A673 (cell line): ENCODE measurements at places on chromosomes 16 and 17. TPM values are rescaled to one million over a fixed set of nuclear protein-coding genes. Genes with fewer than 3 reads are reported as not detected.

ZSCAN10 gene
- not detected in 2 replicates for total RNA-seq

TIMP2 gene
- total RNA-seq = 60.5 and 75.3 TPM in 2 replicates

CFAP119 gene
- 11.7 and 14.1 TPM in 2 replicates for total RNA-seq

DNA sequence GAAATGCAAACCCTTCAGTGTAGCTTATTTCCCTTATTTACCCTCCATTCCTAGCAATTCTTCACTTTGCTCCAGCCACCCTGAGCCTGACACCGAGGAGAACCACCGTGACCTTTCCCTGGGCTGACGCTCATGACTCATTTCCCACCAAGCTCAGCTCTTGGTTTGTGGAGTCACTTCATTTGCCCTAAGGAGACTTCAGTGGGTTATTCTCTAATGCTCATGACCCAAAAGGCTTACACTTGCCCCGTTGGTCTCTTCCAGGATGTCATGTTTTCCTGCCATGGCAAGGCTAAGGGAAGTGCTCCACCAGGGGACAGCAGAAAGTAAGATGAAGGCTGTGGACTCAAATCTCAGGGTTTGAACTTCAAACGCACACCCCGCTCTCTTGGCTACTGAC, 161.0 kb downstream of the CBLN1 start:
- no peaks in the 10 kb centered on the region for H3K4me1 ChIP-seq
- H3K36me3 ChIP-seq = no peaks in the 10 kb centered on the region

DNA sequence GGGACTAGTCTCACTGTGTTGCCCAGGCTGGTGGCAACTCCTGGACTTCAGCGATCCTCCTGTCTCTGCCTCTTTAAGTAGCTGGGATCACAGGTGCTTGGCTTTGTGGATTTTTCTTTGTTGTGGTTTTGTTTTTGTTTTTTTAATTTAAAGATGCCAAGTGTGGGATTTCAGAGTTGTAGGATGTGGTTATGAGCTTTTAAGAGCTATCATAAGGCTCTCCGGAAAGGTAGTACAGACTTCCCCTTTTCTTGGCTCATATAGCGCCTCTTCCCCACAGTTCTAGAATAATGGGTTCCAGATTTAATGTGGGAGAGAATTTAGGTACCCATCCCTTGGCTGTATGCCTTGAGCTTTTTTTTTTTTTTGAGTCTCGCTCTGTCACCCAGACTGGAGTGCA, 17.1 kb downstream of the AKAP1 start:
- no peak overlapping the region for H3K27ac ChIP-seq
- peaks cover 5% of the 10 kb centered on the region for H3K4me1 ChIP-seq
- H3K4me3 ChIP-seq = no peak overlapping the region
- DNase-seq = no peak

GRCh38 chr17:33811984-33812577, 443.0 kb upstream of the CCL2 start:
- no peak overlapping the region for H3K4me3 ChIP-seq
- no peak for DNase-seq
- no peaks in the 10 kb centered on the region for H3K27me3 ChIP-seq
- no peak overlapping the region for H3K27ac ChIP-seq

- no peaks in the 10 kb centered on the region for H3K36me3 ChIP-seq
- no peak overlapping the region for H3K27ac ChIP-seq
- no peaks in the 10 kb centered on the region for H3K4me1 ChIP-seq
- H3K4me3 ChIP-seq = no peak overlapping the region
These were observed 100.7 kb downstream of the ABCA8 start for GRCh38 chr17:68854452-68854851.

DNA sequence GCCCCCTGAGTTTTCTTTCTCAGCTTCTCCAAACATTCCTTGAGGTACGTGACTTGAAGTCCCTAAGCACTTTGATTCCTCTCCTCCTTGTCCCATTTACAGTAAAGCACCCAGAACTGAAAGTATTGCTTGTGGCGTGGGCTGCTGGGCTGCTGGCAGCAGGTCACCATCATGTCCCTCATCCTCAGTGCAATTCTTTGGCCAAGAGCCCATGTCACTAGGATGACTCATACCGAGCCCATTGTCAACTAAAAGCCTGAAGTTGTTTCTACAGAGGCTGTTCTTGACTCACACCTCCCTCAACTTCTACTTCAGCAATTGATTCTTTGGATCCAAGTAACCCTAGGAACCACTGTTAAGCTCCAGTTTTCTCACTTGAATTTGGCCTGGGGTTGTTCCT, 54.3 kb downstream of the KPNA2 start:
- H3K27ac ChIP-seq = no peak overlapping the region
- peak; percentile 76 for DNase-seq
- H3K4me1 ChIP-seq = no peaks in the 10 kb centered on the region
- H3K36me3 ChIP-seq = no peaks in the 10 kb centered on the region
- no peaks in the 10 kb centered on the region for H3K27me3 ChIP-seq

DNA sequence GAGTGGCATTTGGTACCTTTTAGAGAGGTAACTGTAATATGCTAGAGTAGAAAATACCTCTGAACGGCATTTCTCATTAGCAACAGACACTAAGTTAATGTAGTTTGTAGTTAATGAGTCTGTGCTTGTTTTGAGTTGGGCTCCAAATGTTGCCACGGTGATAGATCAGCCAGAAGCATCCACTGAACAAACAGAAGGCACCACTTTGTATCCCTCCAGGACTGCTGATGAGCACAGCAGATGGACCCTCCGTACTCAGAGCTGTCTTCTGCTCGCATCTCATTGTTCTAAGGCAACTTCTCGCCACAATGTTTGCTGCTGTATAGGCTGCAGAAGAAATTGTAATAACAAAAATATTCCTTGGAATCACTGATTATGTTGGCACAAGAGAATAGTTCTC, 56.1 kb downstream of the TNRC6C start:
- no peaks in the 10 kb centered on the region for H3K36me3 ChIP-seq
- no peak overlapping the region for H3K27ac ChIP-seq
- H3K4me1 ChIP-seq = no peaks in the 10 kb centered on the region
- H3K27me3 ChIP-seq = no peaks in the 10 kb centered on the region
- DNase-seq = no peak

DNA sequence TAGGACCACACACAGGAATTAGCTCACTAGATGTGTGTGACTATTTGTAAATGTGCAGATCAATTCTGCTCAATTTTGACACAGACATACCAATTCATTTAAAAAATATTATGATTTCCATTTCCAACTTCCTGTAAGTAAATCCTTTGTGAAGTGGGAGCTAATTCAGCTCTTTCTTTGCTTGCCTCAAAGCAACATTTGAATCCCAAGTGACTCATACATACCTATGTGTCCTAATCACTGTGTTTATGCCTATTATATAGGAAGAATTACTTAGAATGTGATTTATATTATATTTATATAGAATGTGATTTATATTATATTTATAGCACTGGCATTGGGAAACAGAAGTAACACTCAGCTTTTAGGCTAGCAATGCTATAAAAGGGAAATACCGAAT, 195.9 kb upstream of the C17orf78 start:
- H3K4me3 ChIP-seq = no peak overlapping the region
- H3K4me1 ChIP-seq = no peaks in the 10 kb centered on the region
- no peaks in the 10 kb centered on the region for H3K27me3 ChIP-seq
- no peaks in the 10 kb centered on the region for H3K36me3 ChIP-seq
- no peak for DNase-seq

DNA sequence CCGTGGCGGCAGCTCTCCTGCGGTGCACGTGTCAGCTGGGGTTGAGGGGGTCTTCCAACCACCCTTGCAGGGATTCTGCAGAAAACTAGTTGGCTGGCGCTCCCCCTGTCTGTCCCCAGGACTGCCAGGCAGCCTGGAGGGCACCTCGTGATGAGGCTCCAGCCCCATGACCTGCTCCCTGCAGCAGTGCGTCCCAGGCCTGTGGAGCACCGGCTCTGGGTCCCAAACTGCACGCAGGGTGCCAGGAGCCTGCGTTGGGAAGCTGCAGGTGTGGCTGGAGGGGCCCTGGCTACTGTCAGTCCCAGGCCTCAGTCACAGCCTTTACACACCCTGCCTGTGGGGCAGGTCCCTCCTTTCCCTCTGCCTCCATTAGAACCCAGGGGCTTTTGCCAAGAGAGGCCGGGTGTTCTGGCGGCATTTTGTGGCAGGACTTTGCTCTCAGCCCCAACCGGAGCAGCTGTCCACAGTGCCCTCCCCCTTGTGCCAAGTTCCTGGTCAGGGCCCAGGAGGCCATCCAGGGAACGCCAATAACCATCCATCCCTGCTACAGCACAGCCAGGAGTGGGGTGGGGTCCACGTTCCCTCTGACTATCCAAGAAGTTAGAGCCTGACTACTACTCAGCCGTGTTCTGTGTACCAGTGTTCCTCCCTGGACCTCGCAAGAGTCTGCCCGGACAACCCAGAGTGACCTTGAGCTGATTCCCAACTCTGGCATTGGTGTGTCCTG, 9.2 kb downstream of the CHMP6 start:
- no peak overlapping the region for H3K4me3 ChIP-seq
- H3K27me3 ChIP-seq = peaks cover 29% of the 10 kb centered on the region
- peaks cover 15% of the 10 kb centered on the region for H3K36me3 ChIP-seq
- H3K27ac ChIP-seq = no peak overlapping the region
- DNase-seq = no peak

- no peak overlapping the region for H3K4me3 ChIP-seq
- peaks cover 11% of the 10 kb centered on the region for H3K4me1 ChIP-seq
- no peaks in the 10 kb centered on the region for H3K36me3 ChIP-seq
- no peaks in the 10 kb centered on the region for H3K27me3 ChIP-seq
These were observed 67.8 kb downstream of the BMERB1 start for GRCh38 chr16:15502041-15502725.

- no peaks in the 10 kb centered on the region for H3K27me3 ChIP-seq
- H3K27ac ChIP-seq = no peak overlapping the region
- no peak for DNase-seq
- peaks cover 80% of the 10 kb centered on the region for H3K36me3 ChIP-seq
- no peaks in the 10 kb centered on the region for H3K4me1 ChIP-seq
These were observed 14.2 kb downstream of the USP36 start for GRCh38 chr17:78826421-78826820.
